GM04503 (cell line): ENCODE measurements at places on chromosomes 4 and X.

GRCh38 chr4:113978105-113978504 lies 1.3 kb downstream of the ARSJ start:
- no peak for DNase-seq

DNA sequence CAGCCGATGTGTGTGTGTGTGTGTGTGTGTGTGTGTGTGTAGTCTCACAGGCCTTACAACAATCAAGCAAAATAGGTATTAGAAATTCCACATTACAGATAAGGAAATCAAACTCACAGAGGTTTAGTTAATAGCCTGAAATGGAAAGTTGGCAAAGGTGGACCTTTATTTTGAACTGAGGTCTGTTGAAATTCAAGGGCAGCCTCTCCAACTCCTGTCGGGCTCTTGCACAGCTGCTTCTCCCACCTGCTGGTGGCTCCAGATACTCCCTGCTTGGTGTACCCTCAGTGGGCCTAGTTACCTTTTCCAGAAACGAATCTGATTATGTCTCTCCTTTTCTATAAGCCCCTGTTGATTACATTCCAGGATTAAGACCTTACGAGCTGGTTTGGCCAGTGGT lies 195.9 kb downstream of the MGST2 start:
- DNase-seq = no peak

DNA sequence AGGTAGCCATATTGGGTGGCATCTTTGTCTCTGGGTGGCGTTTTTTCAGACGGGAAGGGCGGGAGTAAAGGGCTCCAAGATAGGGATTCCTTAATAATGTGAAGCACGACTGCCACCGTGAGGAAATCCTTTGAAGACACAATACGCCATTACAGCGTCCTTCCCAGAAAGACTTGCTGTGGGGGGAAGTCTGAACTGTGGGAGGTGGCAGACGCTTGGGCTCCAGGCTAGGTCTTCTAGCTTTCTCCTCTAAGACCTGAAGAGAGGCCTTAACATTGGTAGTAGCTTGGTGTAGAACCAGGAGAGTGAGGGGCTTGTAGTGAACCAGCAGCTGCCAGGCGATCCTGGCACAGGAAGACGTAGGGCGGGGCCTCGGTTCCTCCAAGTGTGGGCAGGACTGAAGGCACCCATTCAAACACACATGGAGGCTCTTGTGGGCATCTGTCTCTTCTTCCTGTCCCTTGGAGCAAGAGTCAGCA lies 197.3 kb downstream of the OR13H1 start:
- peak; percentile 33 for DNase-seq

- DNase-seq = no peak
Observed at GRCh38 chrX:136588036-136588435, 56.0 kb downstream of the VGLL1 start.

GRCh38 chrX:45758738-45759397 lies 558.2 kb upstream of the DIPK2B start:
- no peak for DNase-seq

GRCh38 chr4:174544496-174544895 lies 22.2 kb upstream of the HPGD start:
- no peak for DNase-seq

DNA sequence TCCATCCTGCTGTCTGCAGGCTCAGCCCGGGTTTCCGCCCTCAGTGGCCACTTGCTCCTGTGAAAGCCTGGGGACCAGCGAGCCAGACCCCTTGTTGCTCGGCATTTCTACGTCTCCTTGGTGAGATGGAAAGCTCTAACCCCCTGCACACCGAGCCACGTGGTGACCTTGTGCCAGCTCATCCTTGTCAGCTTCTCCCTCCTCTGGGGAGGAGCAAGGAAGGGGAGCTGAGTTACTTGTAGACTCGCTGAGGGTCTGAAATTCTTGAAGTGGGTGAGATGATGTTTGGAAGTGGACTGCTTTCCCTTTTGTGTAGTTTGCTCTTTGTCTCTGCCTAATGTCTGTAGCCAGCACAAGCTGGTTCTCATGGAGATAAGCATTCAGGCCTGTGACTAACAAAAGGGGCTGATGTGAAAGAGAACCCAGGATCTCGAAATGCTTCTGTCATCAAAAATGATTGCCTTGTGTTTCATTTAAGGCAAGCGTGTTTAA lies 29.3 kb downstream of the RGS12 start:
- DNase-seq = no peak

DNA sequence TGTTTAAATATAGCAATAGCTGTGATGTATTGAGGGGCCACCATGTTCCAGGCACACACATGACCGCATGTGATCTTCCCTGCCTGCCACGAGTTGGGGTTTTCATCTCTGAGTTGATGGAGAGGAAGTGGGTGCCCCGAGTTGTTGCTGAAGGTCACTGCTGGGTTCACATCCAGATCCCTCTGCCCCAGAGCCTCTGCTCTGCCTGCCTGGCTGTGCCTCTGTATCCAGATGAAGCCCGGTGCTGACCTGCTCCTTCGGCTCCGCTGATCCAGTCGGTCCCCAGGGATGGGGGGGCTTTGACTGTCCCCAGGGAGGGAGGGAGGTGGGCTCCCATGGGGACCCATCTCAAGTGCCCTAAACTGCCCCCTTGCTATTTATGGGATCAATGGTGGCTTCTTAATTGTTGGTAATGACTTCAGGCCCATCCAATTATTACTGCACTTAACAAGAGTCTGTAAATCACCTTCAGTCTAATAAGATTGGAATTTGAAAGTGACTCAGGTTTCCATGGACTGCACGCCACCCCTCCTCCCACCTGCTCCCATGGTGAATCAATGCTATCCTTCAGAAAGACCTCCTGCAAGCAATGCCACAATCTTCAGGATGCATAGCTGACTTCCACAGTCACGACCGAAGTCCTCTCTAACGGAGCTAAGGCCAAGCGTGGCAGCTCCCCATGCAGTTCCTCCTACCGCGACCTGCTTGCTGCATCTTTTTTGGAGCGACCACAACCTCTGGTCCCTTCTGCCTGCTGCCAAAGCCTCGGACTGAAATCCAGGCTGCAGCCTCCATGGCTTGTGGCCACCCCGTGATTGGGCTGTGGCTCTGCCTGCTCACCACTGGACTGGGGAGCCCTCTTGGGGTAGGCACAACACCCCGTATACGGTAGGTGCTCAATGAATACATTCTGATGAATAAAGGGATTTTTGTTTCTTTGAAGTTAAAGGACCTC lies 73.1 kb downstream of the CPZ start:
- no peak for DNase-seq

DNA sequence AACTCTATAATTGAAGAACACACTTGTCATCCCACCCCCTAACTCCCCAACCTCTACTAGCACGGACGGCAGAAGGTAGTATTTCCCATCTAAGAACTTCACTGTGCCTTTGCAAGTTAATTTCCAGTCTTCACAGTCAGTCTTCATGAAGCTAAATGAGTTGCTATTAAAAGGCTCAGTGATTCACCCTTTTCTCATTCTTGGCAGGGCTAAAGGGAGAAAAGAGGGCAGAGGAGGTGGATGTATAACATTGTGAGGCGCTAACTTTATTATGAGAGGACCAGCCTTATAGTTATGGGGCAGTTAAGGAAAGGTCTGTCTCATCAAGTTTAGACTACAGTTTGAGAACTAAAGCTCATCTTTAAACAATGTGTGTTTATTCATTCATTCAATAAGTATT lies 161.0 kb upstream of the S100G start:
- DNase-seq = no peak

DNA sequence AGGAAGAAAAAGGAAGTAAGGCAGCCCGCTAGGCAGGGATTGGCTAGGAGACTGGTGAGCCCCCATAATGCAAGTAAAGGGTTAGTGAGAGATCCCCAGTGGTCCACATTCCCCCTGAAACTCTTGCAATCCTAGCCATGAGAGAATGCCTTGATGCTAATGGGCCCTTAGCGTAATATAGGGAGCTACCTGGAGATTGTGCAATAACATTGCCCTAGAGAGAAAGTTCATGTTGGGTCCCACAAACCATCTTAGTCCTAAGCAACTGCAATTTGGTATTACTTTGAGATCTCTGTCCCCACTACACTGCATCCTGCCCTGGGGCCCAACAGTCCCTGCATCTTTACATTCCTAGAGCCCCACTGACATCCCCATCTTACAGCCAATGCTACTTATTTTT lies 188.5 kb downstream of the KLHL4 start:
- DNase-seq = no peak

DNA sequence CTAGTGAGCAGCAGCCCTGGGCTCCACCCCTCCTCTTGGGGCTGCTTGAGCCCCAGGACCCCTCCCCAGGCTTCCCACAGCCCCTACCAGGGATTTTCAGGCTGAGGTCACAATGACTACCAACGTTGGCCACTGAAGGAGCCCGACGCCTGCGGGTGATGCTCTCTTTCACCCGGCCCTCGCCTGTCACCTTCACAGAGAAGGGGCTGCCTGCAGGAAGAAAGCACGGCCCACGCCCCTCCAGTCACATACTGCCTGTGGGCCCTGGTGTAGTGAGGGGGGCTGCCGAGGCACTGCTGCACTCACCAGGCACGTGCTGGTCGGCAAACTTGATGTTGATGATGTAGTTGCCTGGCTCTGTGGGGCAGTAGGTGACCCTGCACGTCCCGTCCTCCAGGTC lies 22.0 kb downstream of the FLNA start:
- no peak for DNase-seq

- DNase-seq = no peak
Observed at GRCh38 chr4:169253113-169253671, 17.6 kb downstream of the SH3RF1 start.

GRCh38 chrX:151081016-151081415 lies 95.4 kb upstream of the GPR50 start:
- DNase-seq = no peak

DNA sequence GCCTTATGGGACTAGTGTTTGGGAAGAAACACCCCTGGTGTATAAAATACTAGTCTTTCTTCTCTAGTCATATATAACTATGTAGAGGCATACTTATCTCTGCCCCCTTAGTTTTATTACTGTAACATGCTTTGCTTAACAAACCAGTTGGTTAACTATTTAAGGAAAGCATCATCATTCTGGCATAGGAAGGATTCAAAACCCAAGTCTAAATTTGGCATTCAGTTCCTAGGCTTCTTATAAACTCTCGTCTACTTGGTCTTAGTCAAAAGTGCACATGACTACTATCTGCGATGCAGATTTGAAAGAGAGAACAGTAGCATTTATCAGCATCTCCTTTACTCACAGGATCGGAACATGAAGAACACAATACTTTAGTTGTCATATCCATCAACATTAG lies 111.3 kb downstream of the MFAP3L start:
- no peak for DNase-seq

DNA sequence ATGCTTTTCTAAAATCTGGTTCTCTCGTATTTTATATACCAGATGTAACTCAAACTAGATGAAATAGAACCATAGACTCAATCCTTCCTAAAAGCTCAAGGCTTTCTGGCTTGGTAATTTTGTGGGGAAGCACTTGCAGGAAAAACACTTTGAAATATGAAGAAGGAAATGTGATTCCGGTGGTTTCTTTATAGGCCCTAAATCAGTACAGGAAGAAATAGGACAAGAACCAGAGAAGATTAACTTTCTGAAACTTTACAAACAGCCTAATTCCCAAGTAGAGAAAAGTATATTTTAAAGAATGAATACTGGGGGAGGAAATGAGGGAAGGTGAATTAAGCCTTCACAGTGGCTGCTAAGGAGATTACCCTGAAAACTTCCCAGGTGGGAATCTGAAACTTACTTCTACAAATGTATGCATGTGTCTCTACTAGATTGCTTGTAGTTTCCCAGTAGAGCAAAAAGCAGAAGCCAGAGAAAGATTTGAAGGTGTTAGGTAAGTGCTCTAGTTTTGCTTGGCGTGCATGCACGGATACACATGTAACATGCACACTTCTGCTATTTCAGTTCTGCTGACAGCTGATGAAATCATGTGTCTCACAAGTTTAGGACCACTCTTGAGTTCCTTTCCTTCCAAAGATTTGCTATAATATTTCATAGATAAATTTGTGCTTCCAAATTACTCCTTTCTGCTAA lies 92.1 kb downstream of the AFF1 start:
- no peak for DNase-seq

- no peak for DNase-seq
Observed at GRCh38 chr4:1337376-1337831, 9.6 kb upstream of the UVSSA start.

DNA sequence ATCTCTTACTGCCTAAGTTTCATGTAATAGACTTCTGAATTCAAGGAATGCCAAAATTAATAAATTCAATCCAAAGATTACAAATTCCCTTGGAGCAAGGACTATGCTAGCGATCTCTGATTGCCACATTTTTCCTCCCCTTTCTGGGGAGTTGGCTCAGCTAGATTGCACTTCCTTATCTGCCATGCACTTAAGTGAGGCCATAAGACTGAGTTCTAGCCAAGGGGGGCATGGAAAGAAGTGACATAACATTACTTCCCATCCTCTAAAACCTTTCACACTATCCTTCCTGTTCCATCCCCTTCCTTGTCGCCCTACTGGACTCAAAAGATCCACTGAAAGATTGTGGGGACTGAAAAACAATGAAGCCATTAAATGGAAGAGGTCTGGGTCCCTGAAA lies 53.8 kb upstream of the TXK start:
- no peak for DNase-seq

- DNase-seq = no peak
Observed at GRCh38 chrX:98956014-98956413, 1454.1 kb downstream of the PCDH19 start.

GRCh38 chrX:88613338-88613737 lies 133.7 kb upstream of the CPXCR1 start:
- no peak for DNase-seq

- DNase-seq = no peak
Observed at GRCh38 chr4:41065434-41066006, 148.8 kb downstream of the APBB2 start.

- DNase-seq = no peak
Observed at GRCh38 chrX:155819525-155819924, 61.6 kb upstream of the VAMP7 start.

DNA sequence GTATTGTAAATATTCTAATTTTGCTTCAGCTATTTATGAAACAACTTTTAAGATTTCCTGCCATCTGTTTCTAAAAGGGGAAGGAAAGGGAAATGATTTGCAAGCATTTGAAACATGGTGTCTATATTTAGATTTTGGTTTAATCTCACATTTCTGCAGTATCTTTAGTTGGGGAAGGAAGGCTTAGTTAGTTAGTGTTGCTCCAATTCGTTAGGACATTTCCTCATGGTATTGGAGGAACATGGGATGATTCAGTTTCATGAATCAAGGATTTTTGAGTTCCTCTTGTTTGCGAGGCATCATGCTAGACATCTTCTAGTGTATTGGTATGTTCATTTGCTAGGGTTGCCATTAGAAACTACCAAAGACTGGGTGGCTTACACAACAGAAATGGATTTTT lies 20.5 kb upstream of the TMEM192 start:
- no peak for DNase-seq

- no peak for DNase-seq
Observed at GRCh38 chrX:6890544-6891261, 256.8 kb upstream of the STS start.

DNA sequence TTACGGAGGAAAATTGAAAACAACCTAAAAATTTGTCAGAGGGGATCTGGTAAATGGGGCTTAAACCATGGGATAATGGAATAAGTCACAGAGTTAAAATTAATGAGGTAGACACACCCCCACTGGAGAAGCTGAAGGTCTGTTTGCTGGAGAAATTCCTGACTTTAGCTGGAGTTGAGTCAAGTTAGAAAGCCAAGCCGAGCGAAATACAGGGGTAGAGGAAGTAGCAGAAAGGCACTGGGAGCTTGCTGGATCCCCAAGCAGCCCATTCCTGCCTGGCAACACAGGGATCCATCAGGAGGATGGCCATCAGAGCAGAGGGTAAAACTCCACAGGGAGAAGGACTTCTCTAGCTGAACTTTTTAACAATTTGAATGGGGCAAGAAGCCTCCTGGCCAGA lies 163.8 kb downstream of the ATRX start:
- no peak for DNase-seq
